Left forelimb (tissue), 1 donor: ENCODE measurements at places on chromosomes 3 and 15.

DNA sequence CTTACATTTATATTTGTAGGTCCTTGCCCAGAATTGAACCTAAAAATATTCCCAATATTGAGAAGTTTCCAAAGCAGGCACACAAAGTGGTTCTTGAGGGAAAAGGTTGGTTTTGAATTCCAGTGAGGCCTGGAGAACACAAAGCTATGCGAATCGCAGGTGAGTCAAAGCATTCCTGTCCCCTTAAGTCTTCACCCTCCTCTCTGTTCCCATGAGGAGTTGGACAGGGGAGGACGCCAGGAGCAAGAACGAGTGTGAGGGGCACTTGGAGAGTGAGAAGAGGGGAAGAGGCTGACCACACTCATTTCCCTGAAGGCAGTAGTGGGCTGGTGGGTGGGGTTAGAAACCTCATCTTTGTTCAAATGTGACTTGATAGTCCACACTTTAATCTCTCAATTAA, 185.8 kb upstream of the EOMES start:
- no peak for DNase-seq

GRCh38 chr3:107227091-107227490, 150.1 kb upstream of the CCDC54 start:
- no peak for DNase-seq

GRCh38 chr15:63977119-63977518, 69.2 kb downstream of the DAPK2 start:
- DNase-seq, result no peak

DNA sequence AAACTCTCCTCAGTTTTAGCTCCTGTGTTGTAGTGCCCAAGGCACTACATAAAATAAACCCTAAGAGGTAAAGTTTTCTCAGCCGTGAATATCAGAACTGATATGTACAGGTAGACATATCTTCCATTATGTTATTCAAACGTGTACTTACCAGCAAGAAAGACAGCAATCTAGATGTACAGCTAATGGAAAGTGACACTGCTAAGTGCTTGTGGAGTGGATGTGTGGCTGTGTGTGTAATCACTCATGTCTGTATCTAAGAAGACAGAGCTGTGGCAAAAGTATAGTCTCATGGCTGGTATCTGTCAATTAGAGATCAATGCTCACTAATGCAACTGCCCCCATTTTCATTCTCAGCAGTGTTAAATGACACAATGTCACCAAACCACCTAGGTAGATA, 101.3 kb downstream of the FMN1 start:
- DNase-seq, result no peak

DNA sequence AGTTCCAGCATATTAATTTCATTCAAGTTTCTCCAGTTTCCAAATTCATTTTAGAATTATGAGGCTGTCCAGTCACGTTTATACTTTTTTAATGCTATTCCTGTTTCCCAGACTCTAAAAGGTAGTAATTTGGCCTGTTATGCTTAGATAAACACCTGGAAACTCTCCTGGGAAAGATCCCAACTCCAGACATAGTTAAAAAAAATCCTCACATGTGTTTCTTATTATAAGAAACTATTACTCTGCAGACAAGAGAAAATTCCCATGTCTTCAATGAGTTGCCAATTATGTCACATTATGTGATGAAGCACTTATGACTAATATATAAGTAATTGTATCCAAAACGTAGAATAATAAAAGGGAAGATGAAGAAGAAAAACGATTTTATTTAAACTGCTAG, 137.1 kb upstream of the TMC3 start:
- no peak for DNase-seq

DNA sequence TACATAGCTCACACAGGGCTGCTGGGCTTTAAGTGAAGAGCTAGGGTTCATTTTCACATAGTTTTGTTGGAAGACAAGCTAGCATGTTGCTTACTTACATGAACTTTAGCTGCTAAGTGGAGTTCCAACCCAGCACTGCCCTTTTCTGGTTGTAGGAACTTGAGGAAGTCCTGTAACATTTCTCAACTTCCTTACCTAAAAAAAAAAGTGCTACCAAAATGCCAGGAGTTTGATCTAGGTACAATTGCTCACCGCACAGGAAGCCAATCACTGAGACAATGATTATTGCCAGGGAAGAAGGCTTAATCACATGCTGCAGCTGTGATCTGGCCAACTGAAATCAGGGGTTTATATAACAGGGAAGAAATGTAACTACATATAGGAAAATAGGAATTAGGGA, 52.8 kb downstream of the IL12A start:
- no peak for DNase-seq

DNA sequence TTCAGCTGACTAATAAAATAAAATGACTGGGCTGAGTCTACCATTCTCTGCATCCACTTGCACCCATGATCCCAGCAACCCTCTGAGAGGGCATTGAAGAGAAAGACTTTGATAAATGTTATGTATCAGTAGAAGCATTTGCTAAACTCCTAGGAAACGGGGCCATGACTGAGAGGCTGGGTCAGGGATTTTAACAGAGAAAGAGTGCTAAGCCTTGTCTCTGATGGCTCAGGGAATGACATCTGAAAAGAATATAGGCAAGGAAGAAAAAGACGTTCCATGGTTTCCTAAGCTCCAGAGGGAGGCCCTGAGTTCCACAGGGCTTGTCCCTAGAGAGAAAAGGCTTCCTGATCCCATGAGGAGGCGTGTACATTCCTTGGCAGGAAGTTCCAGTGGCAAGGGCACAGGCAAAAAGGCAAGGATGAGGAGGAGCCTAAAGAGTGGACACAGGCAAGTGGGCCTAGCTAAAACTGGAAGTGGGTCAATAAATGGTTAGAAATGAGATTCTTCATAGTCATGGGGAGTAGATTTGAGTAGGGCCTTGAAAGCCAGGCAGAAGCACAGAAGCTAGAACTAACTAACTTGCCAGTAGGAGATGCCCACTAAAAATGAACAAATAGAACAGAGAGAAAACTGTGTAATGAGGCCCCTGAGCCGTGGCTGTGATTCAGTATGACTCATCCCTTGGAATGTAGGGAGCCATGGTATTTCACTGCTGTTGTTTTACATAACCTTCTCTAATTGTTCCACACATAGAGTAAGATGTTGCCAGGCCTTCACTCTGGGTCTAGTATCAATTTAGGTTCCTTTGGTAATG, 44.9 kb upstream of the MANF start:
- DNase-seq, result no peak

DNA sequence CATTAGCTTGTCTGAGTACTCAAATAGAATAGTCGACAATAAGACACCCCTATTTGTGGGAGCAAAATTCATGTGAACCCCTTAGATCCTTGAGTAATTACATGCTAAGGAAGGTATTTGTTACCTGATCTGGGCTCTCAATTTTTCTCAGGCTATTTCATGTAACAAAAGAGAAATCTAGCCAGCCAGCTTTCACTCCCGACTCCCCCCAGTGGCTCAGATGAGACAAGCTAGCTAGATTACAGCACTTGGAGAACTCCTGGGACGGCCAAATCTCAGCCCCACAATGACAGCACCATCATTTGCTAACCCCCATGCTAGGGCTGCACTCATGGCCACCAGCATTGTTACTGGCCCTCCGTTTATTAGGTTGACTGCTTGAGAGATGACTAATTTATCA, 41.3 kb downstream of the GLDN start:
- no peak for DNase-seq

GRCh38 chr15:101067660-101068522, 148.7 kb downstream of the LRRK1 start:
- no peak for DNase-seq

DNA sequence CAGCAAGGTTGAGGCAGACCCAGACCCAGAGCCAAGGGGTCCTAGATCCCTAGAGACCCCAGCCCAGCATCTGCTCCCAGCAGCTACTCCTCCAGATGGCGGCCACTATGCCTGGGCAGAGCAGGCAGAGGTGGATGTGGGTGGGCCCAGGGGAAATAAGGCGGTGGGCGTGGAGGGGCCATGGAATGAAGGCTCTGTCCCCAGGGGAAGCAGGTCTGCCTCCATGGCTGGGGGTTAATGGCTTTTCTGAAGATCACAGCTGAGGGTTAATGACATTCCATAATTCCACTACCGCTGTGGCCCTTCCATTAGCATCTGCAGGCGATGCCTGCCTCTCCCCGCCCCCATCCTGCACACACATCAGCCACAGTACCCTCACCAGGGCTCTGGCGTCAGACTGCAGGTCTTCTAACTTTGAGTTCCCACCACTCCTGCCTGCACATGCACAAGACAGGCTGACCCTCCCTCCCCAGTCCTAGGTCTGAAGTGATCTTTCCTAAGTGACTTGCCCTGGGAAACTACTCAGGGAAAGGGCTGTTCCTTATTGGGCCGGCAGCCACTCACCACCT, 41.2 kb downstream of the CCDC33 start:
- no peak for DNase-seq

DNA sequence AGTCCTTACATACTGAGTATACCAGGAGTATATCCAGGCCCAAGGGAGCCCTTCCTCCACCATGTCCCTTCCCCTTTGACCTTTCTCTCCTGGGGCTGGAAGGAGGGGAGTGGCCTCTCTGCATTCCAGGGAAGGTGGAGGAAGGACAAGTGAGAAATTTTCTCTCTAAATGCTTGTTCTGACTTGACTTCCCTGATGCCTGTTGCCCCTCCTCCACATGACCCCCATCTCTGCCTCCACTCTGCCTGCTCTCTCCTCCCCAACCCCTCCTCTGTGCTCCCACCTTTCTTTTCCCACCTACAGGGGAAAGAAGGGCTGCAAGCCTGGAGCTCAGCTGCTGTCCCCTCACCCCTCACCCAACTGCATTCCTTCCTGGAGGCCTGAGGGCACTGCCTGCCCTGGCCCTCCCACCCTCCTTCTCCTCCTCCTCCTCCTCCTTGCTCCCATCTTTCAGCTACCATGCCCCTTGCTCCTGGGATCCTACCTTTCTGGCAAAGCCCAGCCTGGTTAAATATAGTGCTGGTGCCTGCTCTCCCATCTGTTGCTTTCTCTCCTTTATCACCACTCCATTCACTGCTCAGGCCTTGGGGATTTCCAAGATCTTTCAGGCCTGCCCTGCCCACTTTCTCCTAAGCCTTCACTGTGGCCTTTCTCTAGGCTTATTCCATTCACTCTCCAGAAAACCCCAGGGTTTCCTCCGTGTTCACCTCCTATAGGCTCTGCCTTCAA, 8.5 kb upstream of the DAG1 start:
- no peak for DNase-seq

DNA sequence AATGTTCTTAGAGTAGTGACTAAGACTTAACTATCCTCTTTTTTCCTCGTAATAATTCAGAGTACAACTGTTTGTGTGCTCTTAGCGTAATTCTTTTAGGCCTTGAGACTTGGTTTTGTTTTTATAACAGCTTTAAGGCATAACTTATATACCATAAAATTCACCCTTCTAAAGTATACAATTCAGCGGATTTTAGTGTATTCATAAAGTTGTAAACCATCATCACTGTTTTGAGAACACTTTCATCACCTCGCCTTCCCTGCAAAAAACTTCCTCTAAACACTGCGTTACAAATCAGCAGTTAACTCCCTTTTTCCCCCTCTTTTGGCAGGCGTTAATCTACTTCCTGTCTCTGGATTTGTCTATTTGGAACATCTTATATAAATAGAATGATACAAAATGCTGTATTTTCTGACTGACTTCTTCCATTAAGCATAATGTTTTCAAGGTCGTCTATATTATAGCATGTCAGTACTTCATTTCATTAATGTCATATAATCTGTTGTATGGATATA, 18.7 kb downstream of the DNAJC13 start:
- DNase-seq, result no peak

GRCh38 chr3:144496141-144496835, 524.7 kb downstream of the DIPK2A start:
- DNase-seq, result no peak

DNA sequence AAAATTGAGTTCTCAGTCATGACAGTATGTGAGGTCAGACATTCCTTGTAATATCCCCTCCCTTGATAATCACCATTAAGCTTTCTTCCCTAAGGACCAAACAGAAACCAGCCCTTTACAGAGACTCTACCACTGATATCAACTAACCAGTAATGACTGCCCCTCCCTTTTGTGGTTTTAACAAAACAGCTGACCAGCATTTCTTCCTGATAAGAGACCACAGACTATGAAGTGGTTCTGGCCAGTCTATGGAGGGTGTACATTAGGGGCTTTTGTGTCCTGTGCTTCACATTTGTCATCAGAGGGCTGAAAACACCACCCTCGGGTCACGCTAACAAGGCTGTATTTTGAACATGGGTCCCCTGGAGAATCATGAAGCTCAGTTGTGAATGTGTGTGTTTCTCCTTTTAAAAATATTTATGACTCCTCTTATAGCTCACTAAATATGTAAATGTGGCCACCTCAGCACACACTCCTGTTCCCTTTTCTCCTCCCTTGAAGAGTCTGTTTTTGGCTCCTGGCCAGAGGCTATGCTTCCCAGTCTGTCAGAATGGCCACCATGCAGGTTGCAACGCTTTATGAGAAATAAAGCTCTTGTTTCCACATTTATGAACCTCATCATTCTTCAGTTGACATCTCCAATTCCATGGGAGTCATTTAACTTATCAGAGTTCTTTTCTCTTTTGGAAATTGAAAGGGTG, 239.3 kb downstream of the CPNE4 start:
- no peak for DNase-seq

- no peak for DNase-seq
Observed at GRCh38 chr15:31197497-31198414, 96.2 kb upstream of the TRPM1 start.
